ENCODE measurements at places on chromosomes 6 and 20. TPM values are rescaled to one million over a fixed set of nuclear protein-coding genes. Genes with fewer than 3 reads are reported as not detected.

NKX2-2 gene
- total RNA-seq: not detected

DNA sequence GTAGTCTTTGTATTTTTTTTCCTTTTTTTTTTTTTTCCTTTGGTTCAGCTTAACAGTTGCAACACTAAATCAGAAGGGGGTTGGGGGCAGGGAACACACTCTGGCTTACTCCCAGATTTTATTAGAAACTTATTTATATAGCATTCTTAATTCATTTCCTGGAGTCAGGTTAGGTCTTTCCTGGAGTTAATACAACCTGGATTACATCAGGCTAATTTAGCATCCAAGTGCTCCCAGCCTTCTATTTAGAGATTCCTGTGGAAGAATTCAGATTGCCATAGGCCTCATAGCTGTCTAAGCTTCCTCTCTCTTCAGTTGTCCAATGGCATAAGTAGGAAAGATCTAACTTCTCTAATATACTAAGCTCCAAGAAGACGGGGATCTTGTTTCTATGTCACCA is 35.8 kb upstream of the PKHD1 start:
- no peak for DNase-seq

TTBK1 gene
- 0.34 TPM for total RNA-seq

HLA-DRA gene
- 1,241 TPM for total RNA-seq

- no peak for DNase-seq
Observed at GRCh38 chr6:31300797-31301196, 28.9 kb upstream of the HLA-C start.

DNA sequence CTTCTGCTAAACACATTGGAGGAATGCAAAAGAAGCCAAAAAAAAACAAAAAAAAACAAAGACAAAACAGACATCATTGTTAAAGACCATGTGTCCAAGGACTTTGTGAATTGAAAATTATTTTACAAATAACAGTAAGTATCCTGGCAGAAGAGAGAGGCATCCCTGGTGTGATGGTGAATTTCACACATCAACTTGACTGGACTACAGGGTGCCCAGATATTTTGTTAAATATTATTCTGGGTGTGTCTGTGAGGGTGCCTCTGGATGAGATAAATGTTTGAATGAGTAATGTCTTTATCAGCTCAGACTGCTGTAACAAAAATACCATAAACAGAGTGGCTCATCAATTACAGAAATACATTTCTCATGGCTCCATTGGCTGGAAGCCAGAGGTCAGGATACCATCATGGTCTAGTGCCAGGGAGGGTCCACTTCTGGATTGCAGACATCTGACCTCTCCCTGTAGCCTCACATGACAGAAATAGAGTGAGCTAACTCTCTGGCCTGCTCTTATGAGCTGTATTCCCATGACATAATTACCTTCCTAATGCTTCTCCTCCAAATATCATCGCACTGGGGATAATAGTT is 12.2 kb upstream of the C6orf118 start:
- no peak for DNase-seq

GRCh38 chr6:13368731-13369115 is 40.4 kb upstream of the TBC1D7 start:
- peak; percentile 63 for DNase-seq

OR2B6 gene
- total RNA-seq: not detected

GRCh38 chr6:11067348-11067747 is 23.2 kb upstream of the ELOVL2 start:
- no peak for DNase-seq

DNA sequence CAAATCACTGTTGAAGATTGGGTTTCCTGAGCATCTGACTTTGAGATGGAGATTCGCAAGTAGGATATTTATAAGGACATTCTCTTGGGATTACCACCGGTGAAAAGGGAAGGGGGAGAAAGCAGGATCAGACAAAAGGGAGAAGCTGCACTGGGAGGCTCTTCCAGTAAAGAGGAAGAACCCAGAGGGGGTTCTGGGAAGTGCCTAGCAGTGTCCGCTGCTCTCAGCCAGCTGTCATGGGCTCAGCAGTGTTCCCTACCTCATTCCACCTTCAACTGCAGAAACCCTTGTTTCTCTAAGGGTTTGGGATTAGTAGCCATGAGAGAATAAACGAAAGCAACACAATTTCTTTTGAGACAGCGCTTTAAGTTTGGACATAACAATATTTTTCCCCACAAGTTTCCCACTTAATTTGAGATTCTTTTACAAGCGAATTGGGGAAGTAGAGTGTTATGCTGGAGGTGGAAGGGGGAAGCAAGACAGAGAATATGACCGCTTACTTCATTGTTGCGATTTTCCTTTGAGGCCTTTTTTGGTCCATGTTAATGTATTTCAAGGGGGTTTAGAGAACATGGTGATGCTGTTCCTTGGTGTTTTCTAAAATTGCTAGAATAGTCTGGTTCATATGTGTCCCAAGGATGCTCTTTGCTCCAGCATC is 154.5 kb upstream of the SCGN start:
- no peak for DNase-seq

DNA sequence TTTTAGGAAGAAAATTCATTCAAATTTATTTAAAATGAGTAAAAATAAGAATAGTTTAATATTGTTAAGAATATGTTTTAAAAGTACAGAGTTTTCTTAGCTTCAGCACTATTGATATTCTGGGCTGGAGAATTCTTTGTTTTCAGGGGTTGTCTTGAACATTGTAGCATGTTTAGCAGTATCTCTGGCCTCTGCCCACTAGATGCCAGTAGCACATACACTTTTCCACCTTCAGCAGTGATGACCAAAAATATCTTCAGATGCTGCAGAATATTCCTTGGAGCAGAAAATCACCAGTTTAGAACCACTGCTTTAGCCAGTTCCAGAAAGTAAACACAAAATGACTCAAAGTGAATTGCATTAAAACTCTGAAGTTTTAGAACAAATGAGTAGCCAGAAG is 19.4 kb upstream of the SDHAF4 start:
- no peak for DNase-seq

GRCh38 chr20:34293589-34293988 is 9.6 kb downstream of the AHCY start:
- DNase-seq: no peak

DNA sequence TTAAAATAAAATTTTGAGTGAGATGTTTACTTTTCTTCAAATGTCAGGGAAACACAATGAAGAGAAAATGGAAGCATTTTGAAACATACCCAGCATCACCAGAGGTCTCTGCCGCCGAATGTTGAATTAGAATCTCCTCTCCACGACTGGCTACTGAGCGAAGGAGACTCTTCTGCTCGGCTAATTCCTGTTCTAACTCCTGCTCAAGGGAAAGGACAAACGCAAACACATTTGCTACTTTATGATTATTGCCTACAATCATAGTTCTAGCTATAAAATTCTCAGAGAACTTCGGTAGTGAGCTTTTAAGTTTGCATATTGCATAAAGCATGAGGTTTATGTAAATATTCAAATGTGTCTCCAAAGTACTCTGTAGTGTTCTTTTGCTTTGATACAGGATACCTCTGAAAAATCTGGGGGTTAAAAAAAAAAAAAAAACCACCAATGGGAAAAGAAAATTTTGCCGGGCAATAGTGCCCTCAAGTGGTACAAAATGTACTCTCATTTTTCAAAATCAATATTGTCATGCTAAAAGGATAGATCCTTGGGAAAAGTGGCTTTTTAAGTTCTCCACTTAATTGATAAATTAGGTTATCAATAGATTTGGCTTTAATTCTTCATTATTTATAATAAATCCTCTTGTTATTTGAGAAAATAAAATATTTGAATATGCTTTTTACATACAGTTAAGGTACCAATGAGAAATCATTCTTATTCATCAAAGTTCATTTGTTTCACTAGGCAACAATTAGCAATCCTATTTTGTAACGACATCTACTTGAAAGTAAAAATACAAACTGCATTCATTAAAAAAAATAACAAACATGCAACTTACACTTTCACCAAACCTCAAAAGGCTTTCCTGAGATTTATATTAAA is 369.0 kb downstream of the SYNE1 start:
- peak; percentile 79 for DNase-seq

- DNase-seq: peak; percentile 75
Observed at GRCh38 chr6:53651205-53651763, 14.3 kb downstream of the KLHL31 start.

GRCh38 chr6:152636021-152636608 is 1.0 kb downstream of the SYNE1 start:
- DNase-seq: peak; percentile 90

- DNase-seq: peak; percentile 71
Observed at GRCh38 chr6:166351715-166352285, 9.5 kb upstream of the SFT2D1 start.

TBPL1 gene
- total RNA-seq: 161 TPM

SYNGAP1 gene
- 16.7 TPM for total RNA-seq

GRCh38 chr20:44357020-44357419 is 1.5 kb downstream of the HNF4A start:
- DNase-seq: no peak

TRIM15 gene
- total RNA-seq: not detected

GRCh38 chr20:20498076-20498861 is 130.4 kb downstream of the INSM1 start:
- DNase-seq: no peak

VSX1 gene
- total RNA-seq: not detected

SLC44A4 gene
- total RNA-seq: not detected

TPBG gene
- not detected for total RNA-seq

DNA sequence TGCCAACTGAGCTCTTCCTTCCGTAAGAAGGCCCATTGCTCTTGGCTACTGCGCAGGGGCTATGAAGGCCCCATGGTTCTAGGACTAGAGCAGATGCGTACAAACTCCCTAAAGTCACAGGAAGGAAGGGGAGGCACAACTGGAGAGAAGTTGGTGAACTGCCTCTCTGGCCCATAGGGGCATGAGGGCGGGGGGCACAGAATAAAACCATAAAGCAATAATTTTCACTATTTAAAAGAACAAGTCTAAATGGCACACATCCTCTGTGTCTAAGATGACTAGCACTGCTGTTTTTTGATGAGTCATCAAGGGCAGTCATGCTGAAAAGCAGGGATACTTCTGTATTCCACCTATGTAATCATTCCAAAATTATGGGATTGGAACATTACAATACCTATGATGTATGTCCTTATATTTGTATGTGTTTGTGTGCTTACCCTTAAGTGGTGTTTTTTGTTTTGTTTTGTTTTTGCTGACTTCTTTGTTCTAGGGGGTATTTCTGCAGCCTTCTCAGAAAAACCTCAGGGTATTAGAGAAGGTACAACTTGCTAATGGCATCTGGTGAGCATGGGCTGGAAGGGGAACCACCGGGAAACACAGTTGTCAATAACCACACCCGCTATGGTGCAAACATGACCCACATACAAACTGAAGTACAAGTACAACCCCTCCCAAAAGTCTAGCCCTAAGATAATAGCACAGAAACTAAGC is 36.9 kb downstream of the B4GALT5 start:
- no peak for DNase-seq

TMC2 gene
- total RNA-seq: not detected

- no peak for DNase-seq
Observed at GRCh38 chr20:9331707-9332435, 182.5 kb upstream of the LAMP5 start.

DNA sequence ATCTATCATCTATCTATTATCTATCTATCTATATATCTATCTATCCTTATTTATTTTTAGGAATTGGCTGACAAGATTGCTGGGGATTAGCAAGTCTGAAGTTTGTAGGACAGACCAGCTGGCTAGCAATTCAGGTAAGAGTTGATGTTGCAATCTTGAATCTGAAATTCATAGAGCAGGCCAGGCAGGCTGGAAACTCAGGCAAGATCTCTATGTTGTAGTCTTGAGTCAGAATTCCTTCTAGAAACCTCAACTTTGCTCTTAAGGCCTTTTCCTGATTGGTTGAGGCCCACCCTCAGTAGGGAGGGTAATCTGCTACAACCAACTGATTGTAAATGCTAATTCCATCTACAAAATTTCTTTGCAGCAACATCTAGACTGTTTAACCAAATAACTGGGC is 19.2 kb downstream of the MAPK13 start:
- no peak for DNase-seq

DNA sequence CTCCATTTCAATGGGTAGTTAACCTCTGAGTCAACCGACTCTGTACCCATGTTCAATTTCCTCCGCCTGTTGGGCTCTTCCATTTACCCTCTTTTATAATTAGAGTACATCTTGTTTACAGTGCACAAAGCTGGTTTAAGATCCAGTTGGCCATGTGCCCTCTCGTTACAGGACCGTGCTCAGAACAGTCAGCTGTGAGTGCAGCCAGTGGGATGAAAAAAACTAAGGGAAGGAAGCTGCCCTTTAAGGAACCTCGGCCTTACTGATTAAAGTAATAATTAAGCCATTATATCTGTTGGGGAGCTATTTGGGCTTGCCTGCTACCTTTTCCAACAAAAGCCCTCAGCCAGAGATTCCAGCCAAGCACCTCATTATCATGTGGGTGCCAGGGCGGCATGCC is 68.8 kb downstream of the TMEM170B start:
- DNase-seq: no peak

DNA sequence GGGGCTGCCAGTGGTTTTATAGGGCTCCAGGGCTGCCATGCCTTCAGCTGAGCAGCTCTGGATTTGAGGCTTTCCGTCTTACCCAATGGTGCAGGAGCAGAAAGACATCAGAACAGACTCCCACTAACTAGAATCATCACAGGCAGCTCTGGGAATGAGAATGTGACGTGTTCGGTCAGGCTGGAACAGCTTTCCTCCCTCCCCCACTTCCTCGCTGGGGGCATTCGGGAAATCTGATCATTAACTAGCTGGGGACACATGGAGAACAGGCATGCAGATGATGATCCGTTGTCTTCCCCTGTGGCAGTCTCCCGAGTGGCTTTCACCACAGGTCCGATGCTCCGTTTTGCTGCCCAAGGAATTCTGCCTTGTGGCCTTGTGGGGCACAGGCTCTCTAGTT is 5.5 kb upstream of the MTG2 start:
- DNase-seq: no peak

DNA sequence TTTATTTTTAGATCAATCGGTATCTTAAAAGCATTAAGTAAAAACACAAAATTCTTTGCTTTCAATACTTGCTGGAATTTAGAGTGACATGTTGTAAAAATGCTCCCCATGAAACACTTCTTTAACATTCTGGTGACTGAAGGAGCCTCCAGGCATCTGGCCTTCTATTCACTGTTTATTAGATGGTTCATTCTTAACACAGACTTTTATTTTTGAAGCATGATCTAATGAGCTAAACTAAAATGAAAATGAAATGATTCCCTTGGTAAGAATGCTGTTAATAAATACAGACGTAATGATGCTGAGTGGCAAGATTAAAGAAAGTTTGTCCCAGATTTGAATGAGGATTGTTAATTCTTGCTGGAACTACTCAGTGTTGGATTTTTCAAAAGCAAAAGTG is 698.4 kb downstream of the TENT5A start:
- DNase-seq: no peak

All from Karpas-422 (cell line).